ENCODE measurements at places on chromosomes 5 and 9.

GRCh38 chr5:8520917-8521316, 652.0 kb downstream of the MTRR start:
- DNase-seq: no peak

DNA sequence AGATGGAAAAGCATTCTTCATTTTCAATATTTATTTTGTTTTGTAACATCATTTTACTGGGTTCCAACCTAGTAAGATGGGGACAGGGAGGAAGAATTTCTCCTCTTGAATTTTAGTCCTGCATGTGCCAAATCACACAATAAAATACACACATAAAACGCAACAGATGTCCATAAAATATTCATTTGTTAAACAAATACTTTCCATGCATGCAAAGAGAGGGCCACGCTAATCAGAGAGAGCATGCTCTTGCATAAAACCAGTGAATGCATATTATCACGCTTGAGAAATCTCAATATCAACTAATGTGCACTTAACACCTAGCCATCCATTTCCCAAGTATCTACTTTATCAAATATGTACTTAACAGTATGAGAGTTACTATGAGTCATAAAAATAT, 212.6 kb upstream of the TARS1 start:
- DNase-seq: peak; percentile 40

GRCh38 chr9:84647699-84648098, 21.8 kb upstream of the NTRK2 start:
- DNase-seq: no peak

- DNase-seq: no peak
Measured at GRCh38 chr9:134039386-134040175, 14.3 kb downstream of the BRD3OS start.

GRCh38 chr5:122944051-122944450, 92.5 kb downstream of the PPIC start:
- no peak for DNase-seq

DNA sequence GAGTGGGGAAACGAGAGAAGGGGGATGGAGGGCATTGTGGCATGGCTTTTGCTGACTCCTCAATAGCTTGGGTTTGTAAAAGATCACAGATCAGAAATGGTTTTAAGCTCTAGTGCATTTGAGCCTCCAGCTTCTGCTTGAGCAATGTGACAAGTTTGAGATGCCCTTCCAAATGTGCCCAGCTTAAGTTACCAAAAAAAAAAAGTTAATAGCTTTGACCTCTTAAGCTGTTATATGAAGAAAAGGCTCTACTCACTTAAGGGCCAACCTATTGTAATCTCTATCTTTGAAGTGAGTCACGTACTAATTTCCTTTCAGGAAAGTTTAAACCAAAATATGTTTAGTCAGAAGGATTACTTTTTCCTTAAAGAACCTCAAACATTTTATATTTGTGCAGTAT, 428.8 kb upstream of the ACTBL2 start:
- no peak for DNase-seq

GRCh38 chr5:133370036-133370831, 242.1 kb downstream of the FSTL4 start:
- peak; percentile 11 for DNase-seq

DNA sequence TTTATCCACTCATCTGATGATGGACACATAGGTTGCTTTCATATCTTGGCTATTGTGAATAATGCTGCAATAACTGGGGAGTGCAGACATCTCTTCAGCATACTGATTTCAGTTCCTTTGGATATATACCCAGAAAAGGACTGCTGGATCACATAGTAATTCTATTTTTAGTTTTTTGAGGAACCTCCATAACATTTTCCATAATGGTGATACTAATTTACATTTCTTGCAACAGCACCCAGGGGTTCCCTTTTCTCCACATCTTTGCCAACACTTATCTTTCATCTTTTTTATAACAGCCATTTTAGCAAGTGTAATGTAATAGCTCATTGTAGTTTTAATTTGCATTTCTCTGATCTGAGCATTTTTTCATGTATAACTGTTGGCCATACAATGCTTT, 34.1 kb upstream of the NR4A3 start:
- DNase-seq: no peak

DNA sequence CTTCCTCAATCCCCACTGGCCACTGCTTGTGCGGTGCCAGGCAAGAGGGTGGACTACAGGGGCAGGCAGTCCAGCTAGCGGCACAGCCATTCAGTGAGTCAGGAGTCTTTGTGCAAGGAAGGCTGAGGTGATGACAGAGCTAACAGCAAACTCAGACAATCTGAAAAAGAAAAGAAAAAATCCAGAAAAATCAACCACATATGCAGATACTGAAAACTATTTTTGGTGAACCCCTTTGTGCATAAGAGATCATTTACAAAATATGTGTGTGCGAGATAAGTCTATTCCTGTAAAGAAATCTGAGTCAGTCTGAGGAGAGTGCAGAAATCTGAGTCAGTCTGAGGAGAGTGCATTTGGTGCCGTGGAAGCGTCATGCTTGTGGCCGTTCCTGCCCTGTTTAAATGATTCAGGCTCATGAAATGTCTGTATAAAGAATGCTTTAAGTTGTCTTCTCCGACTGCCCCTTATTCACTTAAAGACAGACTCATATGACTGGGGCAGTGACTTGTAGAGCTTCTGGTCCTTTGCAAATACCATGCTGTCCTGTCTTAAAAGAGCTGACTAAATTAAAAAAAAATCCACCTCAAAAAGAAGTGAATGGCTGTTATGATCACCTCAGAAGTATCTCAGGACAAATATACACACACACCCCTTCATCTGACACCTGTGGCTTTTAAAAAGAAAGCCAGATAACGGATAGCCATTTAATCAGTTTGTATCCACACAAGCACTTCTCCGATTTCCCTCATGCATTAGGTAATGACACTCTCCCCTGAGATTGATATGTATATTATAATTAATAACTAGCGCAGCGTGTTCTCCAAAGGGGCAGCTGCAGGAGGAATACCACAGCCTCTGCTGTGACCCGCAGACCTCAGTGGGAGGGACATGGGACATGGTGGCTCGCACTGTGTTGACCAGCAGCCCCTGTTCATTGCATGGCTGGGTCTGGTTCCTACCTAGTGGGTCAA, 47.3 kb downstream of the TRIO start:
- peak; percentile 100 for DNase-seq

DNA sequence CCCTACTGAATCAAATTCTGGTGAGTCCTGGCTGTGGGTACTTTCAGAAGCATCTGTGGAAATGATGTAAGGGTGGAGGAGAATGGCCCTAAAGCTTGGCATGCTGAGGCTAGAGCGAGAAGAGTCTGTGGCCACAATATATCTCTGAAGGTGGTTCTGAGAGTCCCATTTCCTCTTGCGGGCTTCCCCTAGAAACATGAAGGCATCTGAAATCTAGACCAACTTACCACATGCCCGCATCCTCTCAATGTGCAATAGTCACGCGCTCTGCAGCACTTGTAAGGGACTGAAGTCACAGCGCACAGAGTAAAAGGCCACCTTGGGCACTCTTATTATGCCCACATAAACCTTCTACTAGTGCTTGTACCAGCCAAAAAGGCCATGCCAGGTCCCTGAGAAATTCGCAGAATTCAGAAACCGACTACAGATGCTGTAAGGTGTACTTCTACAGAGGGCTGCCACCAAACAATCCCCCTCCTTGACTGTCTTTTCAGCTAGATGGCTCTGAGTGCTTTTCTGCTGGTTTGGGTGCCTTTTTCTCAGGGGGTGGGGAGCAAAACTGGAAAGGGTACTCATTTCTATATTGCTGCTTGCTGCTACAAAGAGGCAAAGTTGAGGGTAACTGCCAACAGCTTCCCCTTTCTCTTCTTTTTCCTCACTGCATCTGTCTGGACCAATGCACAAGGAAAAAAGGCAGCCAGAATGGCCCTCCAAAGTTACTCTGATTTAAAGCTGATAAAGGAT, 107.3 kb downstream of the ZDHHC21 start:
- DNase-seq: no peak

DNA sequence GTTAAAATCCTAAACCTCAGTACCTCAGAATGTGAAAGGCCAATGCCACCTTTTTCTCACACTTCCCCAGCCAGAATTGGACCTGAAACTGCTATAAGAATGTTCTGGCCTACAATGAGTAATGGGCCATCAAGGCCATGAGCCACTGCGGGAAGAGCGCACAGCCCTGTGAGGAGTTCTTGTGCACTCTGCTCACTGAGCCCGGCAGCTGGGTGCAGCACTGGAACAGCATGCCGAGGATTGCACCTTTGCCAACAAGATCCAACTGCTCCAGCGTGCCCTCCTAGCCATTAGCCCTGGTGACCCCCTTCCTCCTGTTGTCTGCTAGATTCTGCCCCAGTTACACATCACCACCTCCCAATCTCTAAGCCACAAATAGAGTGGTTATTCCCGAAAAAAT, 758.1 kb downstream of the PRELID2 start:
- no peak for DNase-seq

DNA sequence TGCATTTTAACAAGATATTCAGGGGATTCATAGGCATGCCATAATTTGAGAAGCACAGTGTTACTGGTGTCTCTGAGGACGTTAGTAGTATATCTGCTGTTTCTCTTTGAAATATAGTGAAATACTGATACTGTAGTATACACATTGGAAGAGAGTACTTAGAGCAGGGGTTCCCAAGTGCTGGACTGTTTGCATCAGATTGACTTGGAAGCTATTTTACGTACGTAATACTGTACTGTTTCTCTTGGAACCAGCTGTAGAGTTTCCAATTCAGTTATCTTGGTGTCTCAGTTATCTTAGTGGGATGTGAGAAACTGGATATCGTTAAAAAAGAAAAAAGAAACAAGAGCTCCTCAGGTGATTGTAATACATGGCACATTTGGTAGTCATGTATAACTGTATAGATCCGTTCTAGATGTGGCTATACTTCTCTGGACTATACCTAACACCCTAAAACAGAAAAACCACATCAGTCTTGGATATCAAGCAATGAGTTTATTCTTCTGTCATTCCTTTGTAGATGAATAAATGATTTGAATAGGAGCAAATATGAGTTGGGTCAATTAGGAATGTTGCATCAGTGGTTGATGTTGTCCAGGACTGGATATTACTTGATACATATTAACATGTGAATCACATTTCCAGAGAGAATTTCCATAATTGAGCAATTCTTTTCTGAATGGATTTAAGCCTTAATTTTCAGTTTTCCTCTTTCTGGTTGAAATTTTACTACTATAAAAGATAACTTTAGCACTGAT, 33.4 kb downstream of the PRRC1 start:
- no peak for DNase-seq

DNA sequence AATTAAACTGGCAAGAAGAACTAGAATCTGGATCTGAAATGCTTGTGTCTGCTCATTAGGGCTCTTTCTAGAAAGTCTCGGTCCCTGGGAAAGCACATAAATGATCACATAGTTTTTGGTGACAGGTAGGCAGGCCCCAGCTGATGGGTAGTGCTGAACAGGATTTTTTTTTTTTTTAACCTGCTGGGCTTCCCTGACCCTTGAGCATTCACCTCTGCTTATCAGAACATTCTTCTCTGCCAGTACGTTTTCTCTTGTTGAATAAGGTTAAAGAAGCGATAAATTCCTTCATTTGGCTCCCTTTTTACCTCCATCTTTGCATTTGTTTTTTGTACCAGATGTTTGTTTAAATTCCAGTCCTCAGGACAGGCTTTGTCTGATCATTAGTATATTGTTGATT, 8.8 kb downstream of the KDM4C start:
- no peak for DNase-seq

DNA sequence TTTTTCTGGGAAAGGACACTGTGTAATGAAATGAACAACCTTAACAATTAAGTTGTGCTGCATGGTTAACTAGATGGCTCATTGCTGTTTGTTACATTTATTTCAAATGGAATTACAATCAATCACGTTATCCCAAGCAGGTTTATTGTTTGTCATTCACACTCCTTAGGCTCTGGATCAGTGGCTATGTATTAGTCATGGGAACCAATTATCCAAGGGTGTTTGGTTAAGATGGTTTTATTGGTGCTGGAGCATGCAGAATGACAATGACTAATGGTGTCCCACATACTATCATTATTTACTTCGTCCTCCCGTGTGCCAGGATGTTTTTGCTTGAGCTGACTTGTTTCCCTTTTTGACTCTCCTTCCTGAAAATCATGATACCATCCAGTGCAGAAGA, 10.6 kb upstream of the TRPC7 start:
- DNase-seq: no peak

GRCh38 chr9:70069704-70070103, 26.1 kb downstream of the MAMDC2 start:
- no peak for DNase-seq

GRCh38 chr5:151079838-151080612, 809 bp downstream of the TNIP1 start:
- peak; percentile 88 for DNase-seq

DNA sequence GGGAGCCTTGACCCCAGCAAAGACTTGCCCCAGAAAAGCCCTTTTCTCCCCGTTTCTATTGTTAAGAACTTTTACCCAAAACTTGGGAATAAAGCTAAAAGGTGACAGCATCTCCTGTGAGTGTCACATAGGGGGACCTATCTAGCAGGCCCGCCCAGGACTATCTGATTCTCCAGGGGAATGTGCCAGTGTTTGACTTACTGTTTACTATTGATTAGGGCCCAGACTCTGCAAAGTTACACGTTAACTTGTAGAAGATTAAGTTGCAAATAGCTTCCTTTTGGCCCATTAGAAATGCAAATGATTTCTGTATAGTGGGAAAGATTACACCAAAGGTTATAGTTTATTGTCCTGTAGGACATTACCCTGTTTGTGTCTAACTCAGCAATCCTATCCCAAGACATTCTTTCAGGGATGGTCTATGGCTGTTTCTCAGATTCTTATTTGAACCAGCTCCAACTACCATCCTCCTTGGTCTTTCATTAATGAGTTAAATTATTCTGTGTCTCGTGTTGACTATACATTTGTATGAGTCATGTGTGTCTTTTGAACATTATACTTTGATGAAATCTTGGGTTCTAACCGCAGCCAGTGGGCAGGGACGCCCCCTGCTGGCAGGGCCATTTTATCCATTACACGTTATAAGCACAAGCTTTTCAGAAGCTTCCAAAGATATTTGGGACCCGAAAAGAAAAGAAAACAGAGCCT, 60.7 kb downstream of the HRH2 start:
- peak; percentile 24 for DNase-seq

DNA sequence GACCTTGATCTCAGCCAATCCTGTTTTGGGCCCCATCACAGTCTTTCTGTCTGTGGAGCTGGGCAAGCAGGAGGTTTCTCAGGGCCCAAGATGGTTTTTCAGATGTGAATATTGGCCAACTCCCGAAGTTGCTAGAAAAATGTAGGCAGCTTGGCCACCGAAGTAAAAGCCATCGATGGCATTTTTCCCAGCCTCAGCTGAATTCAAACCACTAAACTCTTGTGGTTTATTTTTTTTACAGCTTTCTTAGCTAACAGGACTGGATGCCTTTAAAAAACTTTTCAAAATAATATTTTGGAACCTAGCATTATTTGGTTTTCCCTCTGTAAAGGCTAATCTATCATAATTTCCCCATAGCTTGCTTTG, 102.5 kb upstream of the ERCC6L2 start:
- DNase-seq: peak; percentile 63

GRCh38 chr5:113166261-113166660, 189.7 kb downstream of the DCP2 start:
- DNase-seq: no peak

- DNase-seq: no peak
Measured at GRCh38 chr5:168613996-168614395, 34.8 kb upstream of the PANK3 start.

All from EH (cell line).